ENCODE measurements at places on chromosomes 7 and 10.

- DNase-seq = no peak
Measured at GRCh38 chr7:133887459-133887858, 239.7 kb upstream of the LRGUK start.

GRCh38 chr10:94402843-94403379 lies 570 bp downstream of the TBC1D12 start:
- no peak for DNase-seq

- no peak for DNase-seq
Measured at GRCh38 chr7:125357676-125358455, 428.2 kb upstream of the POT1 start.

DNA sequence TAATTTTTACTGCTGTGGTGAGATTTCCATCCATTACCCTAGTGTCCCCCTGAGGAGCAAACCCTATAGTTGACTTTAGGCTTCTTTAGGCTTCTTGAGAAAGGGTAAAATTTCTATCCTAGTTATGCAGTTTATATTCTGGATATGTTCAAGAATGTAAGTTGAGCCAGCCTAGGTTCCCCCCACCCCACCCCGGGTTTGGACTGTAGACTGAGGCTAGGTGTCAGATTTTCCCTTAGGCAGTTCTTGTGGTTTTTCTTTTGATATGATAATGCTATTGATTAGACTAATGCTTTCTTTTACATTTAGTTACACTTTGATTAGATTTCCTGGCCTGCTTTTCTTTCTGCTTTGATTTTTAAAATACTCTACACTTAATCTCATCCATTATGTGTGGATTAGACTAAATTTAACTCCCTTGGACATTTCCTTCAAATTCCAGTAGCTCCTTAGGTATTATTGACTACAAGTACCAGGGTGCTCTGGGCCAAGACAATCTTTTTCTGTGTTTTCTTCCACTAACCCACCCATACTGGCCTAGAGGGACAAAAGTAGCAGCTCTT lies 37.7 kb downstream of the NRF1 start:
- DNase-seq = no peak

GRCh38 chr7:26202019-26202990 lies 760 bp downstream of the CBX3 start:
- DNase-seq = no peak

GRCh38 chr7:69953136-69954067 lies 355.1 kb downstream of the AUTS2 start:
- no peak for DNase-seq

- DNase-seq = no peak
Measured at GRCh38 chr7:82404652-82405051, 38.9 kb downstream of the CACNA2D1 start.

DNA sequence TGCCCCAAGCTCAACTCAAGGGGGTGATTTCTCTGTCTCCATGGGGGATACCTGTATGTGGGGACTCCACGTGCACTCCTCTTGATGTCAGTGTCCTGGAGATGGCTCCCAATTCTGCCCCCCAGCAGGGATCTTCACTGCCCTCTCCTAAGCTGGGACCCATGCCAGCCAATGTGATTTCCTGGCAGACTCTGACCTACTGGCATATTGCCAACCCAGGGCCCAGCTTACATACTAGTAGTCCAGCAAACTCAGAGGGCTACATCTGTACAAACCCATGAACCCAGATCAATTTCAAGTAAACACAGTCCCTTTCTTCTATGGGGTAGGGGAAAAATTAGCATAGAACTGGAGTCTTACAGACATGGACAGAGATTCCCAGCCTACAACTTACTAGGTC lies 26.2 kb upstream of the BMPR1A start:
- no peak for DNase-seq

- DNase-seq = no peak
Measured at GRCh38 chr10:44725404-44725803, 185.7 kb upstream of the TMEM72 start.

- peak; percentile 14 for DNase-seq
Measured at GRCh38 chr10:49138361-49138891, 4.6 kb upstream of the FAM170B start.

GRCh38 chr7:83410989-83411591 lies 237.8 kb downstream of the SEMA3E start:
- peak; percentile 72 for DNase-seq

GRCh38 chr7:33973231-33974015 lies 68.1 kb downstream of the BMPER start:
- no peak for DNase-seq

DNA sequence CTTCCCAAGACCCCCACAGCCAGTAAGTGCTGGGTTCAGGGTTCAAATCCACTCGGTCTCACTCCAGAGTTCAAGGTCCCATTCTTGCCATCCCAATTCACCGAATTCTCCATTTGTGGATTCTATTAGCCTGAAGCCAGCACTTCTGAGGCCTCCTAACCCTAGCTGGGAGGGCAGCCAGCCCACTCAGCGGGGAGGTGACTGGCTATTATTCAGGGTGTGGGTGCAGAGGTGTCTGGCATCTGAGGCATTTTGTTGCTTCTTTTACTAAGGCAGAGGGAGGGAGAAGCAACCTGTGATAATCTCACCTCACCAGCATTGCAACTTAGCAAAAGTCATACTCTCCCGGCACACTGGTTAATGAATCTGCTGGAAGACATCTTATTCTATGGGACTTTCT lies 8.7 kb upstream of the PTPRN2 start:
- DNase-seq = no peak

DNA sequence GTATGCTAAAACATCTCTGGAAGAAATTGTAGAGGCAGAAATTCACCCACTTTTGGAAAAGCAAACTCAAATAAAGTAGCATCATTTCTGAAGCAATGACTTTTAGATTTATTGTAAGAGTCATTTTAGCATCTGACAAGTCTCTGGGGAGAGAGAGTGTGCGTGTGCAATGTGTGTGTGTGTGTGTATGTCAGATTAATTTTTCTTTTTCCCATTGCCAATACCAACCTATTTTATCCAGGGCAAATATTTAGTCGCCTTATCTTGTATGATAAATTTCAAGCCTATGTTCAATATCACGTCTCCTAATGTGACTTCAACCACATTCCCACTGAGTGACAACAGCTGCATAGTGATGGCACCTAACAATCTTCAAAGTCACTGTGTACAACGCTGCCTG lies 101.7 kb downstream of the NEBL start:
- DNase-seq = no peak

DNA sequence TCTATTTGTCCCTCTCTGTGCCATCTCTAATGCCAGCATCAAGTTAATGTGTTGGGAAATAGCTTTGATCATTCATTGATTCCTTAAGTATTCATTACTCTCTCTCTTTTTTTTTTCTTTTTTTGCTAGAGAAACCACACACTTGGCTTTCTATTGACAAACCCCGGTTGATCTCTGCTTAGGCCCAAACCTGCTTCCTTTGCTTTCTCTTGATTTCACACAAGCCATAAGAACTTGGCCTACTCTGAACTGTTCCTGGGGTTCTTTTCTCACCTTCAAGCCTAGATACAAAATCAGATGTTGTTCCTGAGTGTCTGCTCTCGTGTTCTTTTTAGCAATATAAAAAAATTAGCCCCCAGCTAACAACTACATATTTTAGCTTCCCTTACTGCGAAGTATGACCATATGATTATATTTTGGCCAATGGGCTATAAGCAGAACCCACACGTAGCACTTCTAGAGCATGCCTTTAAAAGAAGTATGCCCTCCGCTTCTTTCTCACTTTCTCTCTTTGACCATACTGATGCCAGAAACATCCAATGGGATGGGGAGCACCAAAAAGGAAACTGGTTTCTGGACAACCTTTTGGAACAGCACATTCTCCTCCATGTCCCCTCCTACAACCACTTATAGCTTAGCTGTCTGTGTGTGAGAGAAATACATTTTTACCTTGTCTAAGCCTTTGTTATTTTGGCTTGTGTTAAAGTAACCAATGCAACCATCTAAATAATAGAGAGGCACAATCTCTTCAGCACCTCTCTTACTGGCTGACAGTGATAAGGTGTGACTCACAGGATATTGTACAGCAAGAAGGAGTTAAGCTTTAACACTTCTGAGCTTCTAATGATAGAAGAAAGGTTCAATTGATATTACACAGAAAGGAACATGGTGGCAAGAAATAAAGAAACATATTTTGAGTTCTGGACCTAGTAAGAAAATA lies 96.6 kb upstream of the LRRN3 start:
- DNase-seq = no peak

DNA sequence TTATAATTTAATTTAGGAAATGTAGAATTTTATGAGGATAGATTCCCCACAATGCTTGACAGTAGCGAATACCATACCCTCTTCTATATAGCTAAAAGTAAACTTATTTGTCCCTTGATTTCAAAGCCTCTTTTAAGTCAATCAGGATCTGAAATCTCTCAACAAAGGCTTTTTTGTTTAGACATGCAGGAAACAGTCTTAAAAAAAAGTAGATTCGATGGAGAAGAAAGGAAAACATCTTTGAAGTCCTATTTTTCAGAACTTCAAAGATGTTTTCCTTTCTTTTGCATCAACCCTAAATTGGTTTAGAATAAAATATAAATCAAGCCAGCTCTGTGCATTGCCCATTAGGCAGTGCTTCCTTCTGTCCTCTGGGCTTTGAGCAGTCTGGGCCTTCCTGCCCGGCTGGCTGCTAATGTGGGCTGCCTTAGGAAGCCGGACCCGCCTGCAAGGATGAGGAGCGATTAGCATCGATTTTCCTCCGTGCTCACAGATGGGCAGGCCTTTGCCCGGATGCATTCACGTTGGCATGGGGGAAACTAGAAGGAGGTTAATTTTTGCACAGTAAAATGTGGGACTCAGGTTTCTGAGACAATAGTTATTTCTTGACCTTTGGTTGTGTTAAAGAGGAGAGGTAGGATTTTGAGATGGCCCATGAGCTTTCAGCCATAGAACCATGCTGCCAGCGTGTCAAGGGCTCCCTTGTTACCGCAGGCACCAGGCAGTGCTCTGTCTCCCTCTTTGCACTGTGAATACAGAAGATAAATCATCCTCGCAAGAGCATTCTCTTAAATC lies 15.5 kb downstream of the MSRB2 start:
- DNase-seq = no peak
